ENCODE measurements at places on chromosomes 12 and 14.
A peak's percentile ranks its signal among the peaks of the same experiment; 100 is the strongest.

GRCh38 chr14:23327947-23328744 is 6.9 kb downstream of the PABPN1 start:
- peak; percentile 2 for DNase-seq

DNA sequence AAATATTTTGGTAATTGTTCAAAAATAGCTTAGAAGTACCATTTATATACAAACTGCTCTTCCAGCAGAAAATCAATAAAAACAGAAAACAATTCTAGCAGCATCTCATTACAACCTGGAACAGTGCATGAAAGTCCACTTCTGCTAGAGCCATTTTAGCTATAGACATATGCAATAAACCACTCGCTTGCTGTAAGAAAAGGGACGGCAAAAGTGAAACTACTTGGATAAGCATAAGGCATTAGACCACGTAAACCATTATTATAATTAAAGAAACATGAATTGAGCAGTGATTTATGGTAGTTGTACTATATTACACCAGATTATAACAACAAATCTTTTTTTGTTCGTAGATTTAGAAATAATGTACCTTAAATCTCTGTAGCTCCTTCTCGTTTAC is 48.7 kb downstream of the LRIG3 start:
- DNase-seq: no peak

DNA sequence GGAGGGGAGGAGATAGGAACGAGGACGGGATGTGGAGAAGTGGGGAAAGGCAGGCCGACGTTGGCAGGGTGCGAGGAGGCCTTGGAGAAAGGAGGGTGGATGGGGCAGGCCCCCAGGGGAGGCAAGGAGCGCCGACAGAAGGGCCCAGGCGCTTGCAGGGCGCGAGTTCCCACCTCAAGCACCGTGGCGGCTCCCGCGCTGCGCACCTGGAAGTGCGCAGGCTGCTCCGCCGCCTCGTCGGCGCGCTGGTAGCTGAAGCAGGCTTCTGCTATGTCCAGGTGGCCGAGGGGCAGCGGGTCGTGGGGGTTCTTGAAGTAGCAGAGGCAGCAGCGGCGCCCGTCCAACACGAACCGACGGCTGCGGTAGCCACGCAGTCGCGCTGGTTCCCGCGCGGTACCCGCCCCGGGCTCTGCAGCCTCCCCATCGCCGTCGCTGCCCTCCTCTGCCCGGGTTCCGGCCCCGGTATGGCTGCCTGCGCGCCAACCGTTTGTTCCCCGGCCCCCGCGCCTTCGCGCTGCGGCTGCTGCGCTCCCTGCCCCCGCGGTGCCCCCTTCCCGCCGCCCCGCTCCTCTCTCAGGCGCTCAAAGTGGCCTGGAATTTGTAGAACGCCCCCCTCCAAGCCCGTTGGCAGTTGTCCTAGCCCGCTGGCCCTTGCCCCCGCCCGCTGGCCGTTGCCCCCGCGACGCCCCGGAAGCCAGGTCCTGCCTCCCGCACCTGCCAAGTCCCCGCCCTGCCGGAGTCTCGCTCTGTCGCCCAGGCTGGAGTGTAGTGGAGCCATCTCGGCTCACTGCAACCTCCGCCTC is 1.1 kb upstream of the ACTR6 start:
- DNase-seq: no peak

DNA sequence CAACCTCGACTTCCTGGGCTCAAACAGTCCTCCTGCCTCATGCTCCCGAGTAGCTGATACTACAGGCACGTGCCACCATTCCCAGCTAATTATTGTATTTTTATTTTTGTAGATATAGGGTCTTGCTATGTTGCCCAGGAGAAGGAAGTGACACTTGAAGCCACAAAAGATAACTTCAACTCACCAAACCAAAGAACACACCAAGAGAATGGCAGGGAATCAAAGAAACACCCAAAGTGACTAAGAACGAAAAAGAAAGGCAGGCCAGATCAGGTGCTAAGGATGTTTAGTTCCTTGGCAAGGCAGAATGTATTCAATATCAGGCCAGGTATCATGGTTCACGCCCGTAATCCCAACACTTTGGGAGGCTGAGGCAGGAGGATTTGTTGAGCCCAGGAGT is 10.1 kb upstream of the TPCN1 start:
- no peak for DNase-seq

GRCh38 chr14:50943261-50943942 is 881 bp downstream of the PYGL start:
- DNase-seq: no peak

GRCh38 chr12:112939761-112940381 is 1.6 kb downstream of the OAS3 start:
- no peak for DNase-seq

- no peak for DNase-seq
Measured at GRCh38 chr12:10211101-10211939, 1.4 kb upstream of the GABARAPL1 start.

- no peak for DNase-seq
Measured at GRCh38 chr12:66538970-66539369, 139.9 kb downstream of the GRIP1 start.

- DNase-seq: no peak
Measured at GRCh38 chr12:80187660-80188090, 88.3 kb downstream of the OTOGL start.

GRCh38 chr12:109250523-109250922 is 58.6 kb downstream of the FOXN4 start:
- DNase-seq: no peak

- no peak for DNase-seq
Measured at GRCh38 chr12:118082161-118082560, 21.2 kb upstream of the WSB2 start.

GRCh38 chr12:125100551-125101434 is 35.6 kb downstream of the AACS start:
- DNase-seq: no peak

DNA sequence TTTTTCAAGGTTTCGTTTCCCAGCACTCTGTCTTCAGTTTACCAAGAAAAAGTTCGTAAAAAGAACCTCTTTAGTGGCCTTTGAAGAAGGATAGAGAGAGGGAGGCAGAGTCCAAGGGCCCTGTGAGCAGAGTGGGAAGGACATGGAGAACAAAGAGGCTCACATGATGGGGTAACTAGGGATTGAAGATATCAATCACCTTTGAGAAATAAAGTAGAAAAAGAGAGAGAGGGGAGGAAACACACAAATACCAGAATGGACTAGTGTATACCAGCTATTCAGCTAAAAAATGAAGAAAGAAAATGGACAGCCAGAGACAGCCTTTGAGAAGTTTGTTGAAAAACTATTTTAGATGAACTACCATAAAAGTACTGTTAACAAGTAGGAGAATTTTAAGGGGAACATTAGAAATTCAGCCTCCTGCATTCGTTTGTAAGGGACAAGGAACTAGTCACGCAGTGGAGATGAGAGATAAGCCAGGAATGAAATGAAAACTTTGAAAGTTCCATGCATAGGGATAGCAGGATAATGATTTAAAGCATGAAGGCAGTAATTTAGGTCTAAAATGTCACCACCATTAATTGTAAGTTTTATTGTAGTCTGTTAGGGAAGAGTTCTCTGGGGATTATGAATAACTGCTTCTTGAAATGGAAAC is 82.1 kb downstream of the SPTSSA start:
- DNase-seq: no peak

GRCh38 chr12:28540324-28540714 is 350.1 kb downstream of the CCDC91 start:
- no peak for DNase-seq

All from NCI-H524 treated with DMSO at 0.1 percent for 48 hours (cell line).